Activated T-helper 17 cell treated with anti-CD3 and anti-CD28 coated beads, Interleukin-2, amount 50 U/mL, for 72 hours (primary cell): ENCODE measurements at places on chromosomes 1 and 21.
A peak's percentile ranks its signal among the peaks of the same experiment; 100 is the strongest.

- H3K4me3 ChIP-seq, result no peak overlapping the region
- ATAC-seq, result no peak
- H3K36me3 ChIP-seq, result peaks cover 8% of the 10 kb centered on the region
- no peak overlapping the region for H3K27ac ChIP-seq
- H3K4me1 ChIP-seq, result no peaks in the 10 kb centered on the region
- H3K27me3 ChIP-seq, result no peaks in the 10 kb centered on the region
These were observed 591.7 kb downstream of the SMYD3 start for GRCh38 chr1:245915406-245915805.

- peak within 1 kb of the TSS; percentile 97 for H3K4me3 ChIP-seq
- no peaks in the 10 kb centered on the region for H3K27me3 ChIP-seq
- H3K36me3 ChIP-seq, result peaks cover 30% of the 10 kb centered on the region
- H3K27ac ChIP-seq, result peak within 1 kb of the TSS; percentile 92
- H3K4me1 ChIP-seq, result peaks cover 14% of the 10 kb centered on the region
These were observed at the start of gene CBR3 for GRCh38 chr21:36134803-36135390. TSS of gene CBR3 (plus strand) at chr21:36135079. CDS start at chr21:36135193, 114 bp downstream.

GRCh38 chr21:43880111-43880985, 15.3 kb downstream of the AGPAT3 start:
- peaks cover 18% of the 10 kb centered on the region for H3K4me1 ChIP-seq

DNA sequence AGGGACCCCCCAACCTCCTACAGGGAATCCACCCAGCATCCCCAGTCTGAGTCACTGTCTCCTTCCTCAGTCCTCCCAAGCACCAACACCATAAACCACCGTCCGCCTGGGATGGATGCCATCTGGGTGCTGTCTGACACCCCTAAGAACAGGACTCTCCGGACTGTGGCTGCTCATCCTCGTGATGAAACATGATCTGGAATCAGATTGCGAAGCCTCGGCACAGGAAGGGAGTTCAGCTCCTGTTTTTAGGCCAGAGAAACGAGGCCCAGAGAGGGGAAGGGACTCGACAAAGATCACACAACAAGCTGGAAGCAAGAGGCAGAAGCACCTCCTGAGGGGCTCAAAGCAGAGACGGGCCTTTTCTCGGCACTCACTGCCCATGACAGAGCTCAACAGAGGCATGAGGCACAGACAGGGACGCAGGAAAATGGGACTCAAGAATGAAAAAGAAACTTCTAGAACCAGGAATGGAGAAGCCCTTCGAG, 8.4 kb downstream of the KCNN3 start:
- peaks cover 43% of the 10 kb centered on the region for H3K4me1 ChIP-seq
- H3K27me3 ChIP-seq, result peaks cover 31% of the 10 kb centered on the region
- ATAC-seq, result no peak
- peak overlapping the region; percentile 43 for H3K4me3 ChIP-seq

DNA sequence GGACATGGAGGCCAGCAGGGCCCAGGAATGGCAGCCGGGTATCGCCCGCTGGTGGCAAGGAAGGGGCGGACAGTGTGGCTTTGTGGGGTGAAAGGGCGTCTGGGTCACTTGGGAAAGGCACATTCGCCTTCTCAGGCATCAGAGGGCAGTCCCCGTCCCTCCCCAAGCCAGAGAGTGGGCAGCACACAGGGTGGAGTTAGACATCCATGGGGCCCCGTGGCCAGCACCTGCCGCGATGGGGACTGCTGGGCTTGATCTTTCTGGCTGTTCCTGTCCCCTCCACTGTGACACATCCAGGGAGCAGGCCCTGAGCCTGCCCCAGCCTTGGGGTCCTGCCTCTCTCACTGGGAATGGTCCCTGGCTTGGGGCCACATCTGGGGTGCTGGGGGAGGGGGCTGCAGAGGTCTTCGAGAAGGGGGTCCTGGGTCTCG, 4.0 kb upstream of the TRPM2 start:
- H3K4me3 ChIP-seq, result no peak overlapping the region
- peaks cover 8% of the 10 kb centered on the region for H3K4me1 ChIP-seq
- ATAC-seq, result no peak
- H3K27me3 ChIP-seq, result no peaks in the 10 kb centered on the region
- H3K36me3 ChIP-seq, result peaks cover 5% of the 10 kb centered on the region
- no peak overlapping the region for H3K27ac ChIP-seq

DNA sequence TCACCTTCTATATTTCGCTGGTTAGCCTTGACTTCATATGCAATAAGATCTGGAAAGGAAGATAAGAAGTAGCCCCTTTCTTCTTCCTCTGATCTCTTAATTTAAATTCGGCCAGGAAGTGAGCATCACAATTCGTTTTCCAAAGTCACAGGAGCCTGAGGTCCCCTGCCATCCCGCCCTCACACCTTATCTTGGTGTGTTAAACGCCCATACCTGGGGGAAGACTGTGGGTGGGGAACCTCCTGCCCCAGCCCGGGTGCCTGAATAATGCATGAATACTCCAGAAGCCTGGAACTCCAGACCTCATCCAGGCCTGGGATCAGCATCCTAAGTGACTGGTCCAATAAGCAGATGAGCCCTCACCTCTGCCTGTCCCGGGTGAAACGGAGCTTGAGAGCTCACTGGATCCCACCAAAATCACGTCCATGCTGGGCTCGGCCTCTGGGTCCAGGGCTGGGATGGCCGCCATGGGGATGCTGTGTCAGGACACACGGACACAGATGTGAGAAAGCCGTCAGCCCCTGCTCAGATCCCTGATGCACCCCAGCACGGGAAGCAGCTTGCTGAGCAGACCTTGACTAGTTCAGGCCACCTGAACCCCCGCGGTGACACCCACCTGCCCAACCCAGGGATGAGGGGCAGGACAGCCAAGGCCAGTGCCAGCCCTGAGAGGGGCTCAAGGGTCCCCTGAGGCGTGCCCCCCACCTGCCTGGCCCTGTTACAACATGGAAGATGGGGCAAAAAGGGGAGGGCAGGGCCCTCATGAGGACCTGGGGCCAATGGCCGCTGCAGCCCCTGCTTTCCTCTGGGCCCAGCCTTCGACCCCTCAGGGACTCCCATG, 686 bp downstream of the DNMT3L start:
- H3K27me3 ChIP-seq, result no peaks in the 10 kb centered on the region
- no peaks in the 10 kb centered on the region for H3K36me3 ChIP-seq
- no peak for ATAC-seq

GRCh38 chr1:27583479-27583878, 20.5 kb downstream of the AHDC1 start:
- no peak for ATAC-seq
- peaks cover 5% of the 10 kb centered on the region for H3K36me3 ChIP-seq
- peaks cover 3% of the 10 kb centered on the region for H3K27me3 ChIP-seq
- no peak overlapping the region for H3K4me3 ChIP-seq

DNA sequence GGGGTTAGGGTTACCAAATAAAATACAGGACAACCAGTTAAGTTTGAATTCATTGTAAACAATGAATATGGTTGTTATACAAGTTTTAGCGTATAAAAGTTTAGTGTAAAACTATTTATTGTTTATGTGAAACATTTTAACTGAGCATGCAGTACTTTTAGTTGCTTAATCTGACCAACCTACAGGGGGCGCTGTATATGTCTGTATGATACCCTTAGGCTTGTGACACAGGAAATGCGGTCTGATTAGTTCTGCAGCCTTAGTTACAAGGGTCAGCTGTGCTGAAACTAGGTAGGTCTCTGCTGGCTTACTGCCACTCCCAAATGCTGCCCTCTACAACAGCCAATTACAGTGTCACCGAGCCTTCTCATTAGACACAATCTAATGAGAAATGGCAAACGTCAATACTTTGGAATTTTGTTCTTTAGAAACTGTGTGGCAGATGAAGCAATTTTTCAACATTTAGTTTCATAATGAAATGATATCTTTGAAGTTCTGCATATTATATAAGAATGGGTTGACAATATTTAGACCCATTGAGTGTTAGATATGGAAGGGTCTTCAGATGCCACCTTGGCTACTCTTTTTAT, 56.2 kb downstream of the NTNG1 start:
- H3K27ac ChIP-seq, result no peak overlapping the region
- peaks cover 4% of the 10 kb centered on the region for H3K27me3 ChIP-seq
- ATAC-seq, result no peak
- no peaks in the 10 kb centered on the region for H3K36me3 ChIP-seq

- H3K4me3 ChIP-seq, result no peak overlapping the region
- no peaks in the 10 kb centered on the region for H3K4me1 ChIP-seq
- peaks cover 9% of the 10 kb centered on the region for H3K27me3 ChIP-seq
- H3K36me3 ChIP-seq, result no peaks in the 10 kb centered on the region
- H3K27ac ChIP-seq, result no peak overlapping the region
These were observed 48.4 kb downstream of the B3GALT5 start for GRCh38 chr21:39661121-39661520.

DNA sequence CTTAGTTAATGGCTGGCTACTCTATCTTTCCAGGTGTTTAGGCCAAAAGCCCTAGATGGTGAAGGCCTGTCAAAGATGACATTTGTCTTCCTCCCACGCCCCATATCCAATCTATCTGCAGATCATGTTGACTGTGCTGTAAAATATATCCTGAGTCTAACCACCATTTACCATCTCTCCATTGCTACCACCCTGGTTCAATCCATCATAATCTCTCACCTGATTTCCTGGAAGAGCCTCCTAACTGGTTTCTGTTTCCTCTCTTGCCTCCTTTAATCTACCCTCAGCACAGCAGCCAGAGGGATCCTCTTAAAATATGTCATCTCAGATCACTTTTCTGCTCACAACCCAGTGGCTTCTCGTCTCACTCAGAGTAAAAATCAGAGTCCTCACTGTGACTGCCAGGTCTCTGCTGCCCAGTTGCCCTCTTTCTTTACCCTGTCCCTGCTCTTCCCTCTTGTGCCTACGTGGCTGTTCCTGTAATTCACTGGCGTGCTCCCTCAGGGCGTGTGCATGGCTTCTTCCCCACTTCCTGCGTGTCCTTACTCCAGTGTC, 17.8 kb downstream of the TMEM50A start:
- H3K27me3 ChIP-seq, result no peaks in the 10 kb centered on the region
- H3K27ac ChIP-seq, result peak overlapping the region; percentile 69
- H3K36me3 ChIP-seq, result peaks cover 98% of the 10 kb centered on the region
- H3K4me1 ChIP-seq, result peaks cover 15% of the 10 kb centered on the region
- peak; percentile 55 for ATAC-seq
- H3K4me3 ChIP-seq, result peak overlapping the region; percentile 45

DNA sequence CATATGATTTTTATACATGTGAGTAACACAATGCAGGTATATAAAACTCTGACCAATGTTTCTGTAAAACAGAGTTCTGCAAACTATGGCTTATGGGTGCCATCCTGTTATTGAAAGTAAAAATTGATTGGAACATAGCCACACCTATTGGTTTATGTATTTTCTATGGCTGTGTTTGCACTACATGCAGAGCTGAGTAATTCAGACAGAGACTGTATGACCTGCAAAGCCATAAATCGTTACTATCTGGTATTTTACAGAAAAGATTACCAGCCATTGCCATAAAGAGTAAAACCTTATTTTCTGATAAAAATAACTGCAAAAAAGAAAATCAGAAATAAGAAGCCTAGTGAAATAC, 13.1 kb downstream of the GBP1 start:
- no peaks in the 10 kb centered on the region for H3K27me3 ChIP-seq
- no peaks in the 10 kb centered on the region for H3K4me1 ChIP-seq
- no peak for ATAC-seq
- peaks cover 94% of the 10 kb centered on the region for H3K36me3 ChIP-seq
- no peak overlapping the region for H3K27ac ChIP-seq
- no peak overlapping the region for H3K4me3 ChIP-seq

DNA sequence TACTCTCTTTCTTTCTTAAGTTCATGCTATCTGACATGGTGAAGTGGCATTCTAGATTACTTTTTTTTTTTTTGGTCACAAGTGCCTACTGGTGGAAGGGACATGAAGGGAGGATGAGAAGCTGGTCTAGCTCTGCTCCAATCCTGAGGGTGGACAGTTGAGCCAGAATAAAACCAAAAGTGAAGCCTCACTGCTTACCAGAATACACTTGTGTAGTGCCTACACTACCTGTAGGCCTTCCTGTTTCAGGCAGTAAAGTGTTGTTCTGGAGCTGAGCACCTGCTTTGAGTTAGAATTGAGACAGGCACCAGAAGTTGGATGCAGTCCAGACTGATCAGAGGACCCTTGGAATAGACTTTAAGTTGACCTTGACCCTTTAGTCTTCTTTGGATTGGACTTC, 40.4 kb upstream of the APOBEC4 start:
- peaks cover 4% of the 10 kb centered on the region for H3K4me1 ChIP-seq
- ATAC-seq, result no peak
- H3K36me3 ChIP-seq, result no peaks in the 10 kb centered on the region
- no peaks in the 10 kb centered on the region for H3K27me3 ChIP-seq

DNA sequence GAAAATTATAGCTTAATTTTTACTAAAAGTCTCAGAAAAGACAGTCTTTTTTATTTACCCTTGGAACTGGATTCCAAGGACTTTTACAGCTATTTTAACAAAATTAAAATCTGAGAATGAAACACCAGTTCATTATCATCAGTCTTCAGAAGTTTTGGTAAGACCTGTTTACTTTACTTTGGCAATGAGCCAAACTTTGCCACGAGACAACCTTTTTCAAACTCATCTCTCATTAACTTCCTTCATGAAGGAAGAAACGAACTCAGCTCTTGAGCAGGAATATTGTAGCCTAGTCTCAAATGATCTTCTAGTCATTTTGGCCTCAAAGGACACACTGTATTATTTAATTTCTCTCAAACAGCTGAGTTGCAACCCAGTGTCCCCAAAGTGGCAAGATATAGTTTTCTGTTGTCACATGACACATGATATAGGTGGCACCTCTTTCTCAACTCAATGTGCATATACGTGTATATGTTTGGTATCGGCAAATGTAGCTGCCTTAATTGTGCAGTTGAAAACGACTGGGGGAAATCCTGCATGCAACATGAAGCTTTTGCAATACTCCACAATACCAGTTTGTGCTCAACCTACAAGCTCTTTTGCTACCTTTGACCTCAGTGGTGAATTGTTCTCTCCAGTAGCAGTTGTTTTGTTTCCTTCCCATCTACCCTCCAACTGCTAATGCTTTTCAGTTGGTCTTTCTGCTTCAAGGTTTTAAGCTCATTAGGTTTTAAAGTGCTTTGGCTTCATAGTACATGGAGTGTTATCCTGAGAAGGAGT, 8.4 kb upstream of the GNG4 start:
- H3K27me3 ChIP-seq, result peaks cover 18% of the 10 kb centered on the region

DNA sequence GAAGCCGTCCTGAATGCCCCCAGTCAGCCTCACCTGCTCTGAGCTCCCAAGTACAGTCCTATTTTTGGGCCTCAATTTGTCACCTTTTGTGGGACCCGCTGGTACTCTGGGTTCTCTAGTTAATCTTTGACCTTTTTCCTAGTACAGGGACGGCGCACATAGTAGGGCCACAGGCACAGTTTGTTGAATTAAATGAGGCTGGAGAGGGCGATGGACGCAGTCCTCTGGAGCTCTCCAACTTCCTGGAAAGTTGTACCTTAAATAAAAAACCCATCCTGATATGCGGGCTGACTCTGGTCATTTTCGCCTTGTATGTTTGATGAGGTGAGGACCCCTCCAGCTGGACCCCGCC, 4.8 kb downstream of the FAM110D start:
- no peak overlapping the region for H3K27ac ChIP-seq
- peak overlapping the region; percentile 42 for H3K4me3 ChIP-seq
- peaks cover 11% of the 10 kb centered on the region for H3K27me3 ChIP-seq
- no peaks in the 10 kb centered on the region for H3K4me1 ChIP-seq

DNA sequence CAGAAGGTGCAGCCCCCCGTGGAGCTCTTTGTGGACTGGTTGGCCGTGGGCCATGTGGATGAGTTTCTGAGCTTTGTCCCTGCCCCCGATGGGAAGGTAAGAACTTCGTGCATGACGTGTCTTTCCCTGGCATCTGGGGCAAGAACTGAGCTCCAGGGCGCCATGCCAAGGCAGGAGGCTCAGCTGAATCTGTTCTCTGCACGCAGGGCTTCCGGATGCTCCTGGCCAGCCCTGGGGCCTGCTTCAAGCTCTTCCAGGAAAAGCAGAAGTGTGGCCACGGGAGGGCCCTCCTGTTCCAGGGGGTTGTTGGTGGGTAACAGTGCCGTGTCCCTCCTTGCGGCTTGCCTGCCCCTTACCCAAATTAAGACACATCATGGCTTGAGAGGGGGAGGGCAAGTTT, 27.7 kb downstream of the PADI3 start:
- no peak overlapping the region for H3K4me3 ChIP-seq
- no peaks in the 10 kb centered on the region for H3K36me3 ChIP-seq
- H3K4me1 ChIP-seq, result no peaks in the 10 kb centered on the region
